NCI-H2227 treated with DMSO at 0.1 percent for 48 hours (cell line): ENCODE measurements at places on chromosomes 4 and X.

DNA sequence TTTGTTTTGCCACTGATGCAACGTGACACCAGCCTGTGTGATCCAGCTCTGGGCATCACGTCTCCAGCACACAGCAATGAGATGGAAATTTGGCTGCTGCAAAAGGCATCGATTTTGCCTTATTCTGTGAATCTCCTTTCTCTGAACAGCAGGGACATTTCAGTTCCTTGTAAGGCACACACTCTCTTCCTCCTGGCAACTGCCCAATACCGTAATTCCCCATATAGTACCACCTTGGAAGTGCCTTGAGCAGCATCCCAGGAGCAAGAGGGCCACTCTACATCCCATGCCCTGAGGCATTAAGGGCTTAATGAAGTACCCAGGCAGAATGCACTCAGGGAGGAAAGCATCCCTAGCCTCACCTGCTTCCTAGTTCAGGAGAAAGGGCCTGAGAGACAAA lies 10.5 kb upstream of the MAMLD1 start:
- no peak for DNase-seq

- DNase-seq: peak; percentile 4
These were observed 13.9 kb upstream of the PPEF2 start for GRCh38 chr4:75916091-75916661.

DNA sequence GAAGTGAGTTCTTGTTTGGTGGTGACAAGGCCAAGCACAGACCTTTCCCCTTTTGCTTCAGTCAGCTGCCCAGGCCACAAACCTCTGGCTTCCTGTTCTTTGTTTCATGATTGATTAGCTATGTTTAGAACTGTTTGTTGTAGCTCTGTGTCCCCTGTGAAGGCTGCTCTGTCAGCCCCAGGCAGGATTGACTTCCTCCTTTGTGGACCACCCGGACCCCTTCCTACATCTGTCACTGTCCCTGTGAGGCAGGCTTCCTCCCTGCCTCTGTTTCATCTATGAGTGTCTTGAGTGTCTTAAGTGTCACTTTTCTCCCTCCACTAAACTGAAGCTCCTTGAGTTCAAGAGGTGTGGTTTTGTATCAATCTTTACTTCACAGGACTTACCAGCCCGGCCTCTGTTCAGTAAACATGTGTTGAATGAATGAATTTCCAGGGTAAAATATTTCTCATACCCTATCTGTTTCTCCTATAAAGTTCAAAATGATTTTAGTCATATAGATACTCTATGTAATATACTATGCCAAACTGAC lies 83.5 kb downstream of the ZNF674 start:
- no peak for DNase-seq

GRCh38 chr4:69894721-69895120 lies 34.8 kb upstream of the SULT1E1 start:
- DNase-seq: no peak

- no peak for DNase-seq
These were observed 38.7 kb downstream of the SPATA4 start for GRCh38 chr4:176156656-176157055.

DNA sequence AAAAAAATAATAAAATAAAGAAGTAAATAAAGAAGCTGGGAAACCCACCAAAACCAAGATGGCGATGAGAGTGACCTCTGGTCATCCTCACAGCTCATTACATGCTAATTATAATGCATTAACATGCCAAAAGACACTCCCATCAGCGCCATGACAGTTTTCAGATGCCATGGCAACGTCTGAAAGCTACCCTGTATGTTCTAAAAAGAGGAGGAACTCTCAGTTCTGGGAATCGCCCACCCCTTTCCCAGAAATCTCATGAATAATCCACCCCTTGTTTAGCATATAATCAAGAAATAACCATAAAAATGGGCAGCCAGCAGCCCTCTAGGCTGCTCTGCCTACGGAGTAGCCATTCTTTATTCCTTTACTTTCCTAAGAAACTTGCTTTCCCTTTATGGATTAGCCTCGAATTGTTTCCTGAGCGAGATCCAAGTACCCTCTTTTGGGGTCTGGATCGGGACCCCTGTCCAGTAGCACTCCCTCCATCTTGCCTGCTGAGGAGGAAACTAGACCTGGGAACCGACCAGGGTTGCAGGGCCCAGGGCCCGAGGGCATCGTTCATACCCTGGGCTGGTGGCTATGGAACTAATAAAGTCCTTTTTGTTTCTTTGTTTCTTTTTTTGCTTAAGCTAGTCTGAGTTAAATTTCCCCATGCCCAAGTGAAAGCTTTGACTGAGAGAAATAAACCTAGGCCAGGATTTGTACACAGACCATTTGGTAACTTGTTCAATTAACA lies 30.9 kb downstream of the HTT-AS start:
- no peak for DNase-seq

- no peak for DNase-seq
These were observed 158.3 kb downstream of the CPE start for GRCh38 chr4:165537028-165537648.

DNA sequence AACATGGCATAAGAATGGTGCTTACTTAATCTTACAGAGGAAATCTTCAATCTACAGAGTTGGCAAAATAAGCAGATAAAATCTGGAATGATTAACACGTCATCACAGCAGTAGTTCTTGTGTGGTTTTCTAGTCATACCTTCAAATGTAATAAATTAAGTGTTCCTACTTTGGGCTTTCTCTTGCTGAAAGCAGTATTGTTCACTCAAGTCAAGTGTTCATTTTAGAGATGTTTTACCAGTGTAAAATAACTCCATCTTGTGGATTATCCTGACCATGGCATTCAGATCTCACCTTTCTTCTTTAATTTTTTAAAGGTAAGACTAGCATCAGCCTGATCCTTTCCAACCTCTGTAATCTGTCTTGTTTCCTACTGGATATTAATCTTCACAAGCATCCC lies 72.9 kb downstream of the ADAMTS3 start:
- DNase-seq: no peak

- no peak for DNase-seq
These were observed 112.6 kb downstream of the ANK2 start for GRCh38 chr4:113162089-113162488.

DNA sequence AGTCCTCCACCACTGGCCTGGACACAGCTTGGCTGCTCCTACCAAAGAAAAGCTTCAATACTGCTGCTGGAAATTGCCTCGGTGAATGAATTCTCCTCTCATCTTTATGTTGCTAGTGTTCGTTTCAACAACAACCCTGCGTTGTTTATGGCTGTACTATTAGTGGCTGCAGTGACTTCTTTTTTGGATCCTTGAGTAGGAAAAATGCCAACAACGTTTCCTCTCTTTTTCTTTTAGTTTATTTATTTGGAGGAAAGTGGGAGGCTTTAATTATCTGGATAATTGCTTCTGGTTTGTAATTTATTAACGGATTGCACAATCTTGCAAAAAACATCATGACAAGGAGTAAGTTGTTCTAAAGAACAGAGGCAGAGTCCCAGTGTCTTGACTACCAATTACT lies 464.1 kb upstream of the TRAM1L1 start:
- no peak for DNase-seq

DNA sequence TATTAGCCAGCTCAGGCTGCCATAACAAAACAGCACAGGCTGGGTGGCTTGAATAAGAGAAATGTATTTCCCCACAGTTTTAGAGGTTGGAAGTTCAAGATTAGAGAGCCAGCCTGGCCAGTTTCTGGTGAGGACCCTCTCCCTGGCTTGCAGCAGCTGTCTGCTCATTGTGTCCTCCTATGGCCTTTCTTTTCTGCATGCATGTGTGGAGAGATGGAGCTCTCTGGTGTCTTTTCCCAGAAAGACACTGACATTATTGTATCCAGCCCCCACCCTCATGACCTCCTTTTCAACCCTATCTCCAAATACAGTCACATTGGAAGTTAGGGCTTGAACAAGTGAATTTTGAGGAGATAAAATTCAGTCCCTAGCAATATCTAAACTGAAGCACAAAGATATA lies 263.8 kb upstream of the PABPC4L start:
- DNase-seq: no peak

GRCh38 chr4:141435446-141436225 lies 200.7 kb upstream of the IL15 start:
- no peak for DNase-seq
